ENCODE measurements at places on chromosomes 5 and 9.

GRCh38 chr5:123170816-123171215 lies 81.8 kb downstream of the PRDM6 start:
- DNase-seq = no peak

DNA sequence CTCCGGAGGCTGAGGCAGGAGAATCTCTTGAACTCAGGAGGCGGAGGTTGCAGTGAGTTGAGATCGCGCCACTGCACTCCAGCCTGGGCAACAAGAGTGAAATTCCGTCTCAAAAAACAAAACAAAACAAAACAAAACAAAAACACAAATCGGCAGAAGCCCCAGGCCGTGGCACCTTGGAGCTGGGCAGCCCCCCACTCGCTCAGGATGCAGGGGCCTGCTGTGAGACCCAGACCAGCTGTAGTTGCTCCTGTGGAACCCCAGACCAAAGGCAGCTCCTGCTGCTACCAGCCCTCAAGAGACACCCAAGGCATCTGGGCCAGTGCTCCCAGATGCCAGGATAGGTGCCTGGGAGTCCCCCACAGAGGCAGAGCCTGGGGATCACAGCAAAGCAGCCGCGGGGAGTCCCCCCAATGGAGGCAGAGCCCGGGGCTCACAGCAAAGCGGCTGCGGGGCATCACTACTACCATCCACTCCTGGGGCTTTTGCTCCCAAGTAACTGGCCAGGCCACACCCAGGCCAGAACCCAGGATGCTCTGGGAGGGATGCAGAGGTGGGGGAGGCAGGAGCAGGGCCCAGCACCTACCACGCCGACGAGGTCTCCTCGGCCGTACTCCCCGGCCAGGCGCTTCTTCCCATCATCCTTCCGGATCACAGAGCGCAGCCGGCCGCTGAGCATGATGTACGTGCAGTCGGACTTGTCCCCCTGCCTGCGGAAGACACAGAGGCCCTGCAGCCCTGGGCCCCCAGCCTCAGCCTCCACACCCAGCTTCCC lies 37.7 kb upstream of the NSMF start:
- no peak for DNase-seq

DNA sequence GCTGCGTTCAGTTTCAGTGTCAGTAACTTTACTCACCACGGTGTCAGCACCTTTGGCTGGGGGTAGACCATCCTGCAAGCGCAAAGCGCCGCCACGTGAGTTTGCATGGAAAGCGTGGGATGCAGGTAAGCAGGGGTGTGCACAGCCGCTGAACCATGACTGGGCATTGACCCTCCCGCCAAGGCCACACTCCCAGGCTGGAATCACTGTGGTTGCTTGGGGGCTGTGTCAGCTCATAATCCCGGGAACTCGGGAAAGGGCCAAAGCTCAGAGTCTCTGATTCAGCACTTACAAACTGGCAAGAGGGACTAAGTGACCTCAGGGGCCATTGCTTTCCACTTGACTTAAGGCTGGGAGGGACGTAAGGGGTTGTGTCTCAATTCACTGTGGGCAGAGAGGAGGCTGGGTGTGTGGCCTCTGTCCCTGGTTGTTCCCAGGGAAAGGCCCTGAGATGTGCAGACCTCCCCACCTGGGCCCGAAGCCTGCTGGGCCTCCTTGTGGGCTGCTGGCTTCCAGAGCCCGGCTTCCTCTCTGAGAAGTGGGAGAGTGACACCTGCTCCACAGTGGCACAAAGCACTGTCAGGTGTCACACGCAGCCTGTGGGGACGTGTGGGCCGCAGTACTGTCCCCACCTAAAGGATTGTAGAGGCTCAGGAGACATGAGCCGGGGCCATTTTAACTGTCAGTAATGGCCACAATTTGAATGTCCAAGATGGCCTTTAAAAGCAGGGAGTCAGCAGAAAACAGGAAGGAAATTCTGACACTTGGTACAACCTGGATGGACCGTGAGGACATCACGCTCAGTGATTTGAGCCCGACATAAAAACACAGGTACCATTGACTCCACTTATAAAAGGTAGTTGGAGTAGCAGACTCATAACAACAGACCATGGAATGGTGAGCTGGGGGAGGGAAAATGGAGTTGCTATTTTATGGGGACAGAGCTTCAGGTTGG lies 16.7 kb downstream of the ABO start:
- DNase-seq = no peak

GRCh38 chr5:164967354-164967753 lies 1461.9 kb downstream of the MAT2B start:
- DNase-seq = no peak

GRCh38 chr5:35030426-35031100 lies 17.2 kb downstream of the AGXT2 start:
- DNase-seq = no peak

DNA sequence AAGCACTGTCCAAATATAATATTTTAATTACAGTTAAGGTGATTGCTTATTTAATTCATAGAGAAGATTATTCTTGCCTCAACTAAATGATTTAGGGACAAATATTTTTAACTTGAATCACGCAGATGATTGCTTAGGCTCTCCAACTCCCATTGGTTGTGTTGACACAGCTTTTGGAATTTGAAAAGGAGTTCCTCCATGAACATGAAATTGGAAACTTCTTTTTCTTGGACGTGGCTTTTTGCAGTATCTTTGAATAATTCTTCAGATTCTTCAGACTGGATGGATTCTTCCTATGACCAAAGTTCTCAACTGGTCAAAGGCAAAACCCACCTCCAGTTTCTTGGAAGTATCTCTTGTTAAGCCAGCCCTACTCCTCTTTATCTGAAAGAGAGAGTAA lies 456.4 kb upstream of the KLF4 start:
- DNase-seq = no peak

DNA sequence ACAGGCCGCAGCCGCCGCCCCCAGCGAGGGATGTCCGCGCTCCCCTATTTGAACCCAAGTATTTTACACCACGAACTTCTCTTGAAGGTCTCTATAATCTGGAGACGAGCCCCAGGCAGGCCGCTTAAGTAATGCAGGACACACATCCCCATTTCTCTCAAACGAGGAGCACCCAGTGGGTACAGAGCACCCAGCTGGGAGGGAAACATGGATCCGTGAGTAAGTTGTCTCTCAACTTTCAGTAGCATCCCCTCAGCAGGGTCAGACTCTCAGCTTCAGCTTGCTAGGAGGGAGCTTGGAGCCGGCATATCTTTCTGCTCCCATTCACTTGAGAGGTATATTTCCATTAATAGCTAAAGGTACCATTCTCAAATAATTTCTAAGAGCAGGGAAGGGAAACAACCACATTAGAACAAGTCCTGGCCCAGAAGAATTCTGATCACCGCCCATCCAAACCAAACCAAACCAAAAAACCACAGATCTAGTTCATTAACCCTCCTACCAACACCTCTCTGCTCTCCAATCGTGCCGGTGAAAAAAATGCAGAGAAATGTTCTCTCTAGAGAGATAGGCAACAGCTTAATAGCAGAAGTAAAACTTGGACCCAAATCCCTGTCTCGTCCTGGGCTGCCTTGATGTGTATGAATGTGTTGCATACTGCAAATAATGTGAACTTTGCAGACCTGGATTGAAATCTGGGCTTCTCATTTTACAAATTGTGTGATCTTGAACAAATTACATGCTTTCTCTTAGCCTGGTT lies 910 bp downstream of the TDRD7 start:
- DNase-seq = peak; percentile 33

DNA sequence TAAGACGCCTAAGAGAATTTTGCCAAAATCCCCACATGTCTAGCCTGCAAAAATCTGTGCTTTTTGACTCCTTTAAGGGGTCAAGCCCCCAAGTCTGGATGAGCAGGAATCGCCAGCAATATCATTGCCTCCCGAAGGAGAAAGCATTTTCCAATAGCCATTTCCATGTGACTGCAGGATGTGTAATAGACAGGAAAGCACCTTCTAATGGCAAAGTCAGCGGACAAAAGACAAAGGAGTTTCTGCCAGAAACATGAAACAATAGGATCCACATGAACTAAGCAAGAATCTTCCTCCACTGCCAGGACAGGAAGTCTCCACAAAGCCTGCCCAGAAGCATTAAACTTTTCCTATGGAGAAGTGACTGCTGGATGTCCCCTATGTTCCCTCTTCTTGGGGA lies 177.1 kb upstream of the PCSK5 start:
- no peak for DNase-seq

DNA sequence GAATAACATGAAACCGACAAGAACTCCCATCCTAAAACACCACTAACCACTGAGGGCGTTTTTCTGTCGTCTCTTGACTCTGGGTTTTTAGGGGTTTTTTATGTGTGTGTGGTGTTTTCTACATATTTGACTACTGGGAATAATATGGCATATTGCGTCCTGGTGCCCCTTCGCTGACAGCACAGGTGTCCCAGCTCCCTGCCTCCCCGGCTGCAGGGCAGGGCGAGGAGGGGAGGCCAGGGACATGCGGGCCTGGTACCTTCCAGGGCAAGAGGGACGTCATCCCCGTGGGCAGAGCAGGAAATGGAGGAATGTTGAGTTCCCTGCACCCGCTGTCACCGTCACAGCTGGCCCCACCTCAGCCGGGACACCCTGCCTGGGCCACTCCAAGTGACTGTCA lies 34.8 kb downstream of the VAV2 start:
- no peak for DNase-seq

GRCh38 chr5:68269820-68270219 lies 54.3 kb downstream of the PIK3R1 start:
- DNase-seq = no peak

- no peak for DNase-seq
Observed at GRCh38 chr5:133794771-133795415, 173.5 kb downstream of the C5orf15 start.

DNA sequence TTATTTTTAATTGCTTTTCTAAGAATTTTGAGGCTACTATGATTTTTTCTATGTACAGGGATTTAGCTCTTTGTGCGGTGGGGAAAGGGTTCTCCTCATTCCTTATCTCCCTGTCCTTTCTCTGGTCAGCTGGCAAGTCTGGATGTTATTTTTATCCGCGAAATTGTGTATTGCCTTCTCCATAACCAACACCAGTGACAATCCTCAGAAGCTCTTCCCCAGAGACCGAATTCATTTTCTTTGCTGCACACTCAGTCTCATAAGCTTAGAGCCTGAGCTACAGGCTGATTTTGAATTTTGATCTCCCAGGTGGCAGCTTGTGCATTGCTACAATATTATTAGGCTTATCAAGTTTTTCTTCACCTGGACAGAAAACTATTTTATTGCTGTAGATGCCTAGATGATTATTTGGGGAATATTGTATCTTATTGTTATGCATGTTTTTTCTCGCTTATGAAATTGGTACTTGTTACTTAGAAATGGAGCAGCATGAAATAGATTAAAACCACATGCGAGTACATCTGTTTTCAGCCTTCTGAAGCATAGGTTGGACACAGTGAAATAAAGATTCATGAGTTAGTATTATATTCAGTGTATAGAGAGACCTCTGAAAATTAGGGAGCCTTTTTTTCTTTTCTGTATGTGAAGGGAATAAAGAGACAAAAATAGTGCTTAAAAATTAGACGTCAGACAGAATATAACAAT lies 27.3 kb downstream of the CPEB4 start:
- no peak for DNase-seq

- DNase-seq = no peak
Observed at GRCh38 chr5:130096483-130096882, 192.2 kb downstream of the CHSY3 start.

GRCh38 chr5:54159153-54159892 lies 151.1 kb downstream of the ARL15 start:
- DNase-seq = no peak

GRCh38 chr9:114769624-114770023 lies 36.2 kb downstream of the TNFSF15 start:
- no peak for DNase-seq

DNA sequence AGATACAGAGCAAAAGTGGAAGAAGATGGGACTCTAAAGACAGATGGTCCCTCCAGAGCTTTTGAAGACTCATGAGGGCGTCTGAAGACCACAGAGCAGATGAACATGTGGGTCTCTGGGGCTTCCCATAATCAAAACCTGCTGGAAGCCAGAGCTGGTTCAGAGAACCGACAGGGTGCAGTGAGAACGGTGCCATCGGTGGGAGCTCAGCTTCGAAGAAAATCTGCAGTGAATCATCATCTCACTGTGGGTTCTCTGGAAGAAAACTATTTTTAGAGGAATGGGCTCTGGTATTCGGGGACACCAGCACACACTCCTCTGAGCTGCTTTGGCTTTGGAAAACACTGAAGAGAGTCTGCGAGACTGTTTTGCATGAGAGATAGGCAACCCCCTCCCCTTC lies 222.4 kb upstream of the PANK3 start:
- no peak for DNase-seq

GRCh38 chr9:21559402-21560280 lies 77.5 kb upstream of the IFNE start:
- no peak for DNase-seq

GRCh38 chr5:181118369-181118768 lies 12.6 kb downstream of the OR2V1 start:
- DNase-seq = no peak

- no peak for DNase-seq
Observed at GRCh38 chr5:116421080-116421629, 153.5 kb downstream of the SEMA6A start.

GRCh38 chr5:72281764-72282499 lies 38.1 kb downstream of the MRPS27 start:
- DNase-seq = no peak

DNA sequence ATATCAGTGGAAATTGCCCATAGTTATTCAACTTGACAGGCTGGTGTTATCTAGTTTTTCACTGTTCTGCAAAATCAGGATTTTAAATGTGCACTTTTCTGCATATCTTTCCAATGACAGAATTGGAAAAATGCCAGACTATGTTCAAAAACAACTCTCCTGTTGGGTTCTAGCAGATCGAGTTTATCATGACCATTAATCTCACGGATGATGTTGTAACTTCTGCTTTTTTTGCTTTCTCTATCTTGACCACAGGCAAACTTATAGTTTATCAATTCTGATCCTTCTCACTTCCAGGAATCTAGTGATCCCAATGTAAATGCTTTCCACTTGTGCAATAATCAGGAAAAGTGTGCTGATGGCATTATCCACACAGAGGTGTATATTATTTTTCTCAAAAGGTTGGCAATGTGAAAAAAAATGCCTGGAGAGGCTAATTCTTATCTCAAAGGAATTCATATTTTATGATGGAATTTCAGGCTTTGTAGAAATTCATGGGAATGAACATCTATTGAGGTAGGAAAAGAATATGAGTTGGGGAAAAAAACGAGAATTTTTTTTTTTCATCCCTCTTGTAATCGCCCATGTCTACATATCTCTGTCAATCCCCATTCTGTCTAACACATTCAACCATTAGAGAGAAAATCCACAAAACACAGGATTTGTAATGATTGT lies 73.6 kb upstream of the DAB2 start:
- no peak for DNase-seq

GRCh38 chr5:141788296-141788970 lies 89.8 kb downstream of the PCDH1 start:
- no peak for DNase-seq

DNA sequence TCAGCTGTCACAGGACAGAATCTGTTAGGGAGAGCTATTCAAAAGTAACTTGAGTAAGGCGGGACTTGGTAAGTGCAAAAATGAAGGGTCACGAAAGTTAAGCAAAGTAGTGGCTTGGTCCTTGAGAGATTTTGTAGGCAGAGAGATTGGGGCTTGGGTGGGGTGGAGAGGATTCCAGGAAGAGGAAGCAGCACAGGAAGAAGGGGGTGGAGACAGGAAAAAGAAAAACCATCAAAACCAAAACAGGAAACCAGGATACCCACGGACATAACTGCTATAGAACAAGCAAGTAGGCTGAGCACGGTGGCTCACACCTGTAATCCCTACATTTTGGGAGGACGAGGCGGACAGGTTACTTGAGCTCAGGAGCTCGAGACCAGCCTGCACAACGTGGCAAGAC lies 3.7 kb downstream of the ROPN1L start:
- DNase-seq = no peak

GRCh38 chr9:135746565-135746964 lies 44.6 kb downstream of the KCNT1 start:
- no peak for DNase-seq

GRCh38 chr5:60519372-60519771 lies 180.6 kb downstream of the DEPDC1B start:
- no peak for DNase-seq
